ENCODE measurements at places on chromosomes 2 and 18.

GRCh38 chr18:68152770-68153169 lies 562.1 kb downstream of the TMX3 start:
- no peak for DNase-seq

DNA sequence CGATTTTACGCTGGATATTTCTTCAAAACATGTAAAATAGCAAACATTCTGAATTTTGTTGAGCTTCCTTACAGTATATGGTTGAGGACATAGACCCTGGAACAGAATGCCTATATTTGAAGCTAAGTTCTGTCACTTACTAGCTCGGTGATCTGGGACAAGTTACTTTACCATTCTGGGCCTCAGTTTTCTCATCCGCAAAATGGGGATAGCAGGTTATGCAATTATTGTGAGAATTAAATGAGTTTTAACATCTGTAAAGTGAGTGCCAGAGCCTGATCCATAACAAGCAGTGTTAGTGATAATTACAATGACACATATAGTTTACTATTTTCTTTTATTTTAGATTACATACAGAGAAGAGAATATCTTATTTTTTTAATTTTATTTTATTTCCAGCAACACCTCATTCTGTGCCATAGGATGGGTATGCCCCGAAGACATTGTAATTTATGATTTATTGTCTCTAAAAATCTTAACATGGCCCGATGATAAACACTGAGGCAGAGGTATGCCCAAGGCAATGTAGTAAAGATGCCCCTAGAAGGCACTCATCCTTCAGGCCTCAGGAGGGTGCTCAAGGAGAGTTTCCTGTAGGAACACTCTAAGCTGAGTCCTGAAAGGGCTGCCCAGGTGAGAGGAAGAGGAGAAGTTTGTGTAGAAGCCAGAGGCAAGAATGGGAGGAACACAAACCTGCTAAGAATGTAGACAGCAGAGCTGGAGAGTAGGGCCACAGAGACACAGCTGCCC lies 250.9 kb downstream of the BCL11A start:
- no peak for DNase-seq

GRCh38 chr2:193847991-193848390 lies 1653.3 kb upstream of the TMEFF2 start:
- DNase-seq: no peak

GRCh38 chr2:149904352-149905175 lies 317.0 kb upstream of the MMADHC start:
- DNase-seq: no peak

DNA sequence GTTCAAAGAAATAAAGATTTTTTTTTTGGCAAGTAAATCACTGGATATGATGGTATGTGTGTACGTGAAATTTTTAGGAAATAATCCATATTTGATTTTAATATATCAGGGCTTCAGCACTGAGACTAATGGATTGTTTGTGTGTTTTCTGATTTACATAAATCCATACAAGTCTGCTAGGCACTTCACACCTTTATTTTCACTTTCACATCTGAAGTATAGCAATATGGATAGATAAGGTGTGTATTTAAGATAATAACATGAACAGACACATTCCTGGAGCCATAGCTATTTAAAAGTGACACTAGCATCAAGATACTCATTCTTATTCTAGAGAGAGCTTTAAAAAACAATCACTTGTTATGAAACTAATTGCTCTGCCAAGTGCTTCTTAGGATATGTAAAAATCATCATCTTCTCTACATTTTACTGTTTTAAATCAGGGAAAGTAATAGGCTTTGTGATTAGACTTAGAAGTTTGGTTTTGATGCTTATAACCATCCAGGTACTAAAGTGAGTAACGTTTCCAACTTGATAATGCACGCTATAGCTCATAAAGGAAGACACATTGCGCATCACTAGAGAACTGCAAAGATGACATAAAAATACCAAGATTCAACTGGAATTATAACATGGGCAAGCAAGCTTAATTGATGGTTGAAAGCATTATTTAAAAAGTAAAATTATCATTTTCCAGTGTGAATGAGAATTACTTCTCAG lies 208.9 kb downstream of the ZEB2 start:
- no peak for DNase-seq

GRCh38 chr2:128867936-128868636 lies 549.4 kb upstream of the HS6ST1 start:
- DNase-seq: no peak

GRCh38 chr2:24809316-24810007 lies 16.2 kb downstream of the CENPO start:
- no peak for DNase-seq

- DNase-seq: no peak
These were observed 17.0 kb downstream of the PDE6D start for GRCh38 chr2:231764124-231764523.

GRCh38 chr2:148802448-148803220 lies 72.4 kb upstream of the KIF5C start:
- no peak for DNase-seq

DNA sequence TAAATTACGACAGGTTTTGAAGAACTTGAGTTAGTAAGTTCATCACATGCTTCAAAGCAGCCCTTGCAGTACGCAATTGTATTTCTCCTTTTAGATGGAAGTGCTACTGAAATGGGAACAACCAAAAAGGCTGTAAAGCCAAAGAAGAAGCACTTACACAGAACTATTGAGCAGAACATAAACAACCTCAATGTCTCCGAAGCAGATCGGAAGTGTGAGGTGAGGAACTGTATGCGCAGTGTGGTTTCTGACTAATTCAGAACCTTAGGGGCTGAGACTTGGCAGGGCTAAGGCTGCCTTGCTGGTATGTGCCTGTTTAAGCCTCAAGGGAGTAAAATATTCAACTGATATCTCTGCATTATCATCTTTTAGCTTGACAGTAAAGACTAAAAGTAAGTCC lies 8.4 kb downstream of the NCAPH start:
- no peak for DNase-seq

- no peak for DNase-seq
These were observed 115.0 kb upstream of the RBMS1 start for GRCh38 chr2:160608599-160608998.

DNA sequence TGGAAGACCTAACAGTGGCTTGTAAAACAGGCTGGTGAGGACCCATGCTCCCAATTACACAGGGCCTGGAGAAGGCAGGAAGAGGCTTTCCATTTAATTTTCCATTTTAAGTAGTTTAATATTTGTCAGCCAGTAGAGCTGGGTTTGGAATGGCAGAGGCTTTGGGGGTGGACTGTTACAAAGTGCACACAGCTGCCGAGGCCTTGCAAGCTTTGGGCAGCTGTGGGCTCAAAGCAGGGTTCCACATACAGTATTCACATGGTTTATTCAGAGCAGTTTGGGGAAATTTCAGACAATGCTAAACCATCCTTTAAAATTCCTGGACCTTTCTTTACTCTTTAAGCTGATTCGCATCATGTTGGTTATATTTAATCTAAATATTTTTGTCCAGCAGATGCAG lies 132.6 kb downstream of the WDSUB1 start:
- DNase-seq: no peak

- DNase-seq: no peak
These were observed 42.1 kb downstream of the HDLBP start for GRCh38 chr2:241273210-241274020.

GRCh38 chr2:26458365-26459042 lies 19.4 kb downstream of the OTOF start:
- DNase-seq: no peak
